ENCODE measurements at places on chromosomes 3 and 15.

- no peak for DNase-seq
These were observed 346.6 kb downstream of the EPHB1 start for GRCh38 chr3:135141672-135142071.

GRCh38 chr3:12451481-12451880, 32.8 kb upstream of the TSEN2 start:
- no peak for DNase-seq

- DNase-seq: no peak
These were observed 5.2 kb downstream of the NUSAP1 start for GRCh38 chr15:41337631-41338522.

- DNase-seq: peak; percentile 34
These were observed 2.2 kb upstream of the ULK3 start for GRCh38 chr15:74845208-74845568.

- DNase-seq: no peak
These were observed 1679.4 kb downstream of the OTOL1 start for GRCh38 chr3:163175970-163176369.

DNA sequence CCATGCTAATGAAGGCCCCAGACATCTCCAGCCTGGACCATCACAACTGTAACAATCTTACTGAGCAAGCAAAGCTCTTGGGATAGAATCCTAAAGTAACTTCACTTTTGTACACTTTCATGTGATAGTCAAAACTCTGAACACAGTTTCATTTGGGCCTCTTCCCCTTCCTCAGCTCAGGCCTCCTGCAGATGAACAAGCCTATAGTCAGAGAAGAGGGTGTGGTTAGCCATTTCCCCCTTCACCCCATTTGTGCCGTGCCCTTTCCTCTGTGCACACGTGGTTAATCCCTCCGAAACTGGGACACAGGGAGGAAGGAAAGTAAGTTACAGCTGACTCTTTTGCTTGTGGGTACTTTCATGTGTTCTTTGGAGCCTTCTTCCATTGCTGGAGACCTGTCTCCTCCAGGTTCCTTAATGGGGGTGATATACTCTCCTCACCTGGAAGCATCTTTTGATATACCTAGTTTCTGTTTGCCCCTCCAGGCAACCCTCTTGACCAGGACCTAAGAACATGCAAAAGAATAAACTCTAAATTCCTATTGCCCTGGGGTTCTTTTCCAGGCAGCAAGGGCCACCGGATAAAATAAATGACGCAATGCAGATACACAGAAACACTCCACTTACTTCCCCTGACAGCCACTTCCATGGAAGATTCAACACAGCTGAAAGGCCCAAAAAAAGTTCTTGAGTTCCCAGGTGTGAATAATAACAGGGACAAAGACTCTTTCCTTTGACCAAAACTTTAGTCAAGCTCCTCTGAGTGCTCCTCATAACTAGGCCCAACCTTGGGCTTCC, 29.6 kb upstream of the CSTA start:
- no peak for DNase-seq

DNA sequence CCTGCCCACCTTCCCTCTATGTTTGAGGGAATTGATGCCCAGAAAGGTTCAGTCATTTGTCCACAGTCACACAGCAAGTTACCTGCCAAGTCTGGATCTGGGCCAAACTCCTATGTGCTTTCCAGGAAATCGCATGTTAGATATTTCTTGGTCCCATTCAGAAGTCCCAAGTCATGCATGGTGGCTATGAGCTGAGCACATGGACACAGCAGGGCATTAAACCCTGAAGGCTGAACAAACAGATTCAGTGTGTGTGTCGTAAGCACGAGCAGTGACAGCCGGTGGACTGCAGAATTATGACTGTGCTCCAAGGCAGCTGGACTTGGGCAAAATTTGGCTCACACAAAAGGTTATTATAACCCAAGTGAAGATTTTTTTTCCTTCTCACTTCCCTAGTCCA, 11.4 kb upstream of the SLC6A6 start:
- no peak for DNase-seq

DNA sequence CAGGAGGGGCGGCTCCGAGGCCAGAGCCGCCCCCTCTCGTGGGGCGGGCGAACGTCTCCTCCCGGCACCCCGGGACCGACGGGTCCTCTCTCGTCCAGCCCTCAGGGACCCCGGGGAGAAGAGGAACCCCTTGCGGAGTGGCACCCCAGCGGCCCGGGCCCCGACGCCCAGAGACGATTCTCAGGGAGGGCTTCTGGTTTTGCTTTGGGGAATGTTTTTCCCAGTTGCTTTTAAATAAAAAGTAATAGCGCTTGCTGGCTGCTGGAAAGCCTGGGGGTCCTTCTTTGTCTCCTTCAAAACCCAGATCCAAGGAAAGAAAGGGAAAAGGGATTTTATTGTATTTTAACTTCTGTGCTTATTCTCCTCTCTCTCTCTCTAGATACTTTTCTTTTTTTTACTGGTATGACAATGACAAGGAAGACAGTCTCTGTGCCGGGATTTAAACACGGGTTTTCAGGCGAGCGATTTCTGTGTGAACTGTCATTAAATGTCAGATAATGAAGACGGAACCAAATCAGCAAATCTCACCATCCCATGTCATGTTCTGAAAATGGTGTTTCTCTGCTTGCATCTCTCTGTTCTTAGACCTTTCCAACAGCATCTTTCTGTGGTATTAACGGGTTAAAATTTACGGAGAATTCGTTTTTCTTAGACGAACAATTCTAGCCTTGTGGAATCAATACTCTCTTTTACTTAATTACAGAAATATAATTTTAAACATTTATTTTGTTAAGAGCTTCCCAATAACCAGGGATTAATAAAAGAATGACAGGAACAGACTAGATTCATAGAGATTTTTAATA, 530 bp upstream of the PCOLCE2 start:
- no peak for DNase-seq

- DNase-seq: no peak
These were observed 612.7 kb downstream of the TBL1XR1 start for GRCh38 chr3:176584413-176585176.
